Stimulated activated CD8-positive, alpha-beta memory T cell treated with anti-CD3 and anti-CD28 coated beads, Interleukin-12 subunit alpha, Interleukin-12 subunit beta, amount 100 ng/mL, for 1 hour (primary cell): ENCODE measurements at places on chromosomes 5 and 9.

GRCh38 chr5:52831786-52832511 lies 44.2 kb downstream of the ITGA1 start:
- no peak for DNase-seq

GRCh38 chr5:135835766-135836165 lies 1.3 kb downstream of the SLC25A48 start:
- DNase-seq, result no peak

- DNase-seq, result no peak
Observed at GRCh38 chr5:66880401-66880800, 284.2 kb downstream of the MAST4 start.

DNA sequence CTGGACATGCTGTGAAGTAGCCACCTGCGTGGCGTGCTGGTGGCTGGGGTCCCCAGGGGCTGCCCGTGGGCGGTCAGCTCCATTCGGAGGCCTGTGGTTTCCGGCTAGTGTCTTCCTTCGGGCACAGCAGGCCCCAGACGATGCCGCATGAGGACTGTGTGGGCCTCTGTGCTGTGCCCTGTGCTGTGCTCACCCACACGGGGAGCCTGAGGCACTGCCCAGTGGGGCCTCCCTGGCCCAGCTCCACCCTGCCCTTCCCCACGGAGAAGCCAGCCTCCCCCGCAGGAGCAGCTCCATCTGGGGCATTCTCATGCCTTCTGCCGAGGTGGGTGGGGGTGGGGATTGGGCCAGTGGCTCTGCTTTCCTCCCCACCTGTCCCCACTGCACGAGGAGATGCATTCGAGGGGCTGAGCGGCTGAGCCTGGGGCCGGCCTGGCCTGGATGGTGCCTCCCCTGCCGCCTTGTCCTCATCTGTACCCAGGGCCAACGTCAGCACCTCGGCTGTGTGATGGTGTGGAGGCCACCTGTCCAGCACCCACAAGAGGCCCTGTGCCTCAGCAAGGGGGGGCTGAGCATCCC lies 24.2 kb downstream of the RXRA start:
- DNase-seq, result no peak

DNA sequence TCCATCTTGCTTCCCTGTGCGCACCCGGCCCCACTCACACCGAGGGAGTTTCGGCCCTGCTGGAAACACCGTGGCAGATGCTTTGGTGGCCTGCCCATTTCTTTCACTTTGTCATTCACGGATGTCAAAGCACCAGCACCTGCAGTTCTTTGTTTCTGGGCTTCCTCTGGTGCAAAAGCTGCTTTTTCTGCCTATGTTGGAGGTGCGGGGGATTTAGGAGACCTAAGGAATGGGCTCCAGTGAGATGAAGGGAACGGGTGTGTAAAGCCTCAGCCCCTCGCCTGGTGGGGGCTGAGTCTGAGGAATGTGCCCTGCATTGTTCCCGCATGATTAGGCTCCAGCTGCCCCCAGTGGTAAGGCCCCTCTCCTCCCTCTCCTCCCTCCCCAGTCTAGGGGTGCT lies 62.3 kb downstream of the THBS4 start:
- DNase-seq, result no peak

DNA sequence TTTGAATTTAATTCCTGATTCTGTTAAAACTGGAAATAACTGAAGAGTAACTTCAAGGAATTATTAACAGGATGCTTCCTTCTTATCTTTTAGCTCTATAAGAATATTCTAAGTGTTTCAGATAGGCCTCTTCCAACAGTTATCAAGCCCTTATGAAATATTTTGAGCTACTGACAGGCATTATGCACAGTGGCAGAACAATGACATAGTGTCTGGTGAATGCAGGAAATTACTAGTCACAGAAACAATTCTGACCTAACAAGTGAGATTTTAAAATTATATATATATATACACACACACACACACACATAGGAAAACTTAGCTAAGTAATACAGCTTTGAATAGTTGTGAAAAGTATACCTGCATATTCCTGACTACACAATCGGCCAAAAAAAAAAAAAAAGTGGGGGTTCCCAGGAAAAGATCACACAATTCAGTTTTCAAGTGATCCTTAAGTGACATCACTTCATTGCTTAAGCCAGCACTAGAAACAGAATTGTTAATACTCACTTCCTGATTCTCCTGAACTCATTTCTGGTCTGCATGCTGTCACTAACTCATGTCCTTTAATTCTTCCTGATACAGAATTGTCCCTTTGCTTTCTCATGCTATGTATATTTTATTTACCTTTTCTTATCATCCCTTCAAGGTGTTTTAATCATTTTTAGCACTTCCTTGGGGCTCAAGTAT lies 77.3 kb downstream of the SLC25A46 start:
- DNase-seq, result no peak

DNA sequence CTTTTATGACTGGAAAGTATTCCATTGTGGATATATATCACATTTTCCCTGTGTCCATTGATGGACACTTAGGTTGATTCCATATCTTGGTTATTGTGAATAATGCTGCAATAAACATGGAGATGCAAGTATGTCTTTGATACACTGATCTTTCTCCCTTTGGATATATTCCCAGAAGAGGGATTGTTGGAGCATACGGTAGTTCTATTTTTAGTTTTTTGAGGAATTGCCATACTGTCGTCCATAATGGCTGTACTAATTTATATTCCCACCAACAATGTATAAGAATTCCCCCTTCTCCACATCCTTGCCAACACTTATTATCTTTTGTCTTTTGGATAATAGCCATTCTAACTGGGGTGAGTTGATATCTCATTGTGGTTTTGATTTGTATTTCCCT lies 54.9 kb upstream of the PITX1 start:
- no peak for DNase-seq

DNA sequence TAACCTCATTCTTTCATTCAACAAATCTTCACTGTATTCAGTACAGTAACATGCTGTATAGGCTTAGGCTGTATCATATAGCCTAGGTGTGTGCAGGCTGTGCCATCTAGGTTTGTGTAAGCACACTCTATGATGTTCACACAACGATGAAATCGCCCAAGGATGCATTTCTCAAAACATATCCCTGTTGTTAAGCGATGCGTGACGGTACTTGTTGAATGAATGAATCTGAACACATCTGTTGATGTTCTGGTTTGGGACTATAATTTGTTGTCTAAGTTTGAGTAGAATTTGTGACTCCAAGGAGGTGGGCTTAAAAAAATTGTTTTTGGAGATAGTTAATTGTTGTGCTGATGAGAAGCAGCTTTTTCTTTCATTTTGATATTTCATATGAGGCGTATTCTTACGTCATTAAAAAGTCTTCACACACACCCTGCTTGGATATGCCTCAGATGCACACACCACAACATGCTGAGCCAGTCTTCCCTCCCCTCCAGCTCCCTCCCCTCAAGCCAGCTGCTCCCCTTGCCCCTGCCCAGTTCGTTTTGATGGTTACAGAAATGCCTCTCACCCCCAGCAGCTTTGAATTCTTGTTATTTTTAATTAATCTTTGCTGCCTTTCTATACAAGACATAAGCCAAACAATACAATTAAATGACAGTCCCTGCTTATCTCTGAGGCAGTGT lies 5.5 kb upstream of the PSAT1 start:
- DNase-seq, result no peak

- no peak for DNase-seq
Observed at GRCh38 chr9:20373263-20373662, 249.0 kb downstream of the MLLT3 start.

DNA sequence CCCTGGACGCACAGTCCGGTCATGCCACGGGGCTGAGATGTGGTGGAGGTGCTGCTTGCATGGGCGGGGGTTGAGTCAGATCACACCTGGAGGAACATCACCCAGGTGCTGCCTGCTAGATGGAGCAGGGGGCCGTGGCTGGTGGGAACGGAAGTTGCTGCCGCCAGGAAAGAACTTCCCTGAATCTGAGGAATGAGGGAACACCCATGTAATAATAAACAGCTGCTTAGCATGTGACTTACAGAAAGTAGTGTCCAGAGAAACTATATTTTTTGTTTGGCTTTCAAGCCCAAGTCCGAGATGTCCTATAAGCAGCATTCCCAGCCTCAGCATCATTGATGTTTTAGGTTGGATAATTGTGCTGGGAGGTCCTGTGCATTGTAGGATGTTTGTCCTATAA lies 27.1 kb upstream of the FAM240B start:
- no peak for DNase-seq

DNA sequence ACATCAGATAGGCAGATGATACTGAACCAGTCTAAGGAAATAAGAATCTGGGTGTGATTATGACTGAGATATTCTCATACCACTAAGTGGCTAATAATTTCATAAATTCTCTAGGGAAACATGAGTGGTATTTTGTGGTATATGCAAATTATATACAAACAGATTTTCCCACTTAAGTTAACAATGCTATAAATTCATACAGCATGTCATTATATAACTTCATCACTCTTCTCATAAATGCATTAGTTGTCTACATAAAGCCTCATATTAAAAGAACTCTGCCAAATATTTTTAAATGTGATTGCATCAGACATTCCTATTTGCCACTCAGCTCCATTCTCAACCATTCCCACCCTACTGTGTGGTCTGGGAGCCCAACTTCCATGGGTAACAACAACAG lies 226.5 kb downstream of the TLE1 start:
- DNase-seq, result no peak

DNA sequence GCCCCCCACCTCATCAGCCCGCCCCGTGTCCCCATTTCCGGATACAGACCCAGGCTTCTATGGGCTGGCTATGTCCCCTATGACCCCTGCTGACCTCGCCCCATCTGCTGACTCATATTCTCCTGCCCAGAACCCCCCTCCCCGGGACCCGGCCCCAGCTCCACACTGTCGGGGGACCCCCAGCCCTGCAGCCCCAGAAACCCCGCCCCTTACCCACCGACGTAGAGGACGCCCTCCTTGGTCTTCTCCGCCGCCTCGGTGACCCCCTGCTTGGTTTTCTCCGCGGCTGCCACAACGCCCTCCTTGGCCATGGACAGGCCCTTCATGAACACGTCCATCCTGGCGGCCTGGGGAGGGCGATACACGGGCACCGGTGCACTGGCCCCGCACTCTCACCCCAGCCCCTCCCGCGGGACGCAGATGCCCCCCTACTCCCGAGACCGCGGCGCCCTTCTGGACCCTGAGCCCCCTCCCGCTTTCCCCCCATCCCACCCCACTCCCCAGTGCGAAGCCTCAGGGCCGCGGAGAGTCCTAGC lies 949 bp downstream of the SNCB start:
- no peak for DNase-seq

DNA sequence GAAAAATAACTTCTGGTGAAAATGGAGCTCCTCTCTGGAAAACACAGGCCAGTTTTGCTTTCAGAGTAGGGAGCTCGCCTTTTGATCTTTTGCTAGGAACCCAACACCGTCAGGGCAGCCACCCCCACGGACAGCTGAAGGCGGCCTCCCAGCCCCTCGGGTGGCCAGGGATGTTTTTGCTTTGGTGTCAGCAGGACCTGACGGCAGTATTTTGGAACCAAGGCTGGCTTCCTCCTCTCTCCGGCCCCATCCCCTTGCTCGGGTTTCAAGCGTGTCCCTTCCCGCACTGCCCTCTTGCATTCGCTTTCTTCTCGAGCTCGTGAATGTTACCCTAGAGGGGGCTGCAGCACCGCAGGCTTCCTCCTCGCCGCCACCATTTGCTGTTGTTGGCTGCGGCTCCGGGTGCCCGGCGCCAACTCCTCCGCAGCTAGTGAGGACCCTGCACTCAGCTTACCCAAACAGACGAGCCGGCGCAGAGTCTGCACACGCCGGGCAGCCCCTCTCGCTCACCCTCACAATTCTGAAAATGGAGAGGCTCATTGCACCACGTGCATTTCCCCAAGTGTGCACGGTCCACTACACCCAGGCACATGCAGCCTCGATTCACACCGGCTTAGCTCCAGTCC lies 35.5 kb upstream of the ADAMTSL1 start:
- DNase-seq, result no peak

DNA sequence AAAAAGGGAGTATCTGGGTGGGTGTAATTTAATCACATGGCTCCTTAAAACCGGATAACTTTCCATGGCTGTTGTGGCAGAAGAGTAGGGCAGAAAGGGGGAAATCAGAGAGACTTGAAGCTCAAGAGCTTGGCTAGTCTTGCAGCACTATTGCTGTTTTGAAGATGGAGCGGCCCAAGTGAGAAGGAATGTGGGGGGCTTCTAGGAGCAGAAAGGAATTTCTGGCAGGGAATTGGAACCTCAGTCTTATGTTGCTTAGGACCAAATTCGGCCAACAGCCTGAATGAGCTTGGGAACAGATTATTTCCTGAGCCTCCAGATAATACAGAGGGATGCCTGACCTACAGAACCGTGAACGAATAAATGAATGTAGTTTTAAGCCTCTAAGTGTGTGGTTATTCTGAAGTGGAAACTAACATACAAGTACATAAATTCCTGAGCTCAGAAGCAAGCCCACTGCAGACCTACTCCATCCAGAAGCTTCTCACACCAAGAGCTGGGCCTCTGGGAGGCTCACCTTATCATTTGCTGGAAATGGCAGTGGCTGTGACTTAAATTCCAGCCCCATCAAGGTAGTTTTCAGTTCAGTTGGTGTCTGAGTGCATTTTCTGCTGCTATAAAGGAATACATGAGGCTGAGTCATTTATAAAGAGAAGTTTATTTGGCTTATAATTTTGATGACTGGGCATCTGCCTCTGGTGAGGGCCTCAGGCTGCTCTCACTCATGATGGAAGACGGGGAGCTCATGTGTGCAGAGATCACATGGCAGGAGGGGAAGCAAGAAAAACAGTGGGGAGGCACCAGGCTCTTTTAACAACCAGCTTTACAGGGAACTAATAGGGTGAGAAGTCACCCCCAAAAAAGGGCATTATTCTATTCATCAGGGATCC lies 15.3 kb upstream of the TMEM174 start:
- DNase-seq, result no peak

- no peak for DNase-seq
Observed at GRCh38 chr9:10048994-10049393, 563.8 kb downstream of the PTPRD start.

GRCh38 chr5:38105231-38105570 lies 153.2 kb upstream of the EGFLAM start:
- no peak for DNase-seq

DNA sequence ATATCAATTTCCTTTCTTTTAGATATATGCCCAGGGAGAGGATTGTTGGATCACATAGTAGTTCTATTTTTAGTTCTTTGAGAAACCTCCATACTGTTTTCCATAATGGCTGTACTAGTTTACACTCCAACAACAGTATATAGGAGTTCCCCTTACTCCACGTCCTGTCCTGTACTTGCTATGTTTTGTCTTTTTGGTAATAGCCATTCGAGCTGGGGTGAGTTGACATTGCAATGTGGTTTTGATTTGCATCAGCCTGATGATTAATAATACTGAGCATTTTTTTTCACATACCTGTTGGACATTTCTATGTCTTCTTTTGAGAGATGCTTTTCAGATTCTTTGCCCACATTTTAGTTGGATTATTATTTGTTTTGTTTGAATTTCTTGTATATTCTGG lies 445.9 kb downstream of the NTRK2 start:
- no peak for DNase-seq

- DNase-seq, result no peak
Observed at GRCh38 chr9:132238026-132238972, 76.4 kb downstream of the NTNG2 start.

- DNase-seq, result no peak
Observed at GRCh38 chr5:58717303-58718007, 134.6 kb downstream of the RAB3C start.
